ENCODE measurements at places on chromosomes 6 and 20.

DNA sequence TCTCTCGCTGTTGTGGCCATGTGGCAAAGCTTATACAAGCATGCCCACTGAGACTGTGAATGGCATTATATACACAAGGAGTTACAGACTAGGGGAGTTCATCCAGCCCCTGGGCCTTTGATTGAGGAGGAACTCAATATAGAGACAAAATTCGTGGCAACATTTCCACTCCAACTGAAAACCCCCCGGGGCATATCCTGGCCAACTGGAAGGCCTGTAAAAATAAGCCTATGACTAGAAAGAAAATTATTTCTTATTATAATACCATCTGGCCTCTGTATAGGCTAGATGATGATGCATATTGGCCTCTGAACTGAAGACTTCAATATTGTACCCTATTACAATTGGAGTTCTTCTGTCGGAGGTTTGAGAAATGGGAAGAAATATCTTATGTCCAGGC, 175.5 kb upstream of the GJE1 start:
- DNase-seq = no peak

DNA sequence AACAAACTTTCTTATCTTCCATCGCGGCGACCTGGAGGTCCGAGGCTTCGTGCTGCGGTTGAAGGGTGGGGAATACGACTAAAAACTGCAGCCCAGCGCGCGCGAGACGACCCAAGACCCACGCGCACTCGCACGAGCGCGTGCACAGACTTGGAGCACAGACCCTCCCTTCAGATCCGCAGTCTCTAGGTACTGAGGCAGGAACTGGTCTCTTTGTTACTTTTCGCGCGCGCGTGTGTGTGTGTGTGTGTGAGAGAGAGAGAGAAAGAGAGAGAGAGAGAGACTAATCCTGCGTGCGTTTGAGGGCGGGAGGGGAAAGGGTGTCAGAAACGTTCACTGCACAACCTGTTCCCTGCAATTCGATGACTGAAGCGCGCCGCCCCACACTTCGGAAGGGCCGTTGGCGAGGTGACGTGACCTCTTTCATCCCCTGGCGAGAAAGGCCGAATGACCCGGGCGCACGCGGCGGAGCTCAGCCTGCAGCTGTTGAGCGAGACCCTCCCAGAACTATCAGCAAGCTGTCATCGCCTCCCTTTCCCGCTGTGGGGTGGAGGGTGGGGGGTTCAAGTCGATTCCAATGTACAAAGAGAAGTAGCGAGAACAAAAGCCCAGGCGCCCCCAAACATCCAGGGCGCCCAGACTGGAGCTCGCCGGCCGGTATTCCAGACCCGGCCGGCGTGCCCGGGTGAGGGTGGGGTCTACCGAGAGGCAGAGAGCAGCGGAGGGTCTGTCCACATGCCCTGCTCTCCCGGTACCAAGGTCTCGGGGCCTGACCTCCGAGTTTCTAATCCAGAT, 1.5 kb upstream of the TUBB2B start:
- DNase-seq = peak; percentile 72

GRCh38 chr6:101517632-101518031, 124.1 kb downstream of the GRIK2 start:
- no peak for DNase-seq

- no peak for DNase-seq
These were observed 2.6 kb upstream of the ANKRD6 start for GRCh38 chr6:89430201-89430962.

GRCh38 chr6:71533939-71534379, 245.3 kb downstream of the OGFRL1 start:
- DNase-seq = peak; percentile 25

DNA sequence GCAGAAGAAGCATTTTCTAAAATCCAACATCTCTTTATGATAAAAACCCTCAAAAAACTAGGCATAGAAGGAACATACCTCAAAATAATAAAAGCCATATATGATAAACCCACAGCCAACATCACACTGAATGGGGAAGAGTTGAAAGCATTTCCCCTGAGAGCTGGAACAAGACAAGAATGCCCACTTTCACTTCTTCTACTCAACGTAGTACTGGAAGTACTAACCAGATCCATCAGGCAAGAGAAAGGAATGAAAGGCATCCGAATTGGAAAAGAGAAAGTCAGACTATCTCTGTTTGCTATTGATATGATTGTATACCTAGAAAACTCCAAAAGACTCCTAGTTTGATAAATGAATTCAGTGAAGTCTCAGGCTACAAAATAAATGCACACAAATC, 7.9 kb upstream of the CDK19 start:
- no peak for DNase-seq

- peak; percentile 58 for DNase-seq
These were observed 132.8 kb downstream of the TAF4 start for GRCh38 chr20:61932711-61933480.

- DNase-seq = no peak
These were observed 51.1 kb downstream of the FAM83B start for GRCh38 chr6:54897462-54898189.

DNA sequence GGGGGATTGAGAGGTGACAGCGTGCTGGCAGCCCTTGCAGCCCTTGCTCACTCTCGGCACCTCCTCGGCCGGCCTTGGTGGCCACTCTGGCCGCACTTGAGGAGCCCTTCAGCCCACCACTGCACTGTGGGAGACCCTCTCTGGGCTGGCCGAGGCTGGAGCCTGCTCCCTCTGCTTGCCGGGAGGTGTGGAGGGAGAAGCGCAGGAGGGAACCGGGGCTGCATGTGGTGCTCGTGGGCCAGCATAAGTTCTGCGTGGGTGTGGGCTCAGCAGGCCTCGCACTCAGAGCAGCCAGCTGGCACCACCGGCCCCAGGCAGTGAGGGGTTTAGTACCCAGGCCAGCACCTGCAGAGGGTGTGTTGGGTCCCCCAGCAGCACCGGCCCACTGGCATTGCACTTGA, 912.2 kb upstream of the ADGRB3 start:
- DNase-seq = no peak

DNA sequence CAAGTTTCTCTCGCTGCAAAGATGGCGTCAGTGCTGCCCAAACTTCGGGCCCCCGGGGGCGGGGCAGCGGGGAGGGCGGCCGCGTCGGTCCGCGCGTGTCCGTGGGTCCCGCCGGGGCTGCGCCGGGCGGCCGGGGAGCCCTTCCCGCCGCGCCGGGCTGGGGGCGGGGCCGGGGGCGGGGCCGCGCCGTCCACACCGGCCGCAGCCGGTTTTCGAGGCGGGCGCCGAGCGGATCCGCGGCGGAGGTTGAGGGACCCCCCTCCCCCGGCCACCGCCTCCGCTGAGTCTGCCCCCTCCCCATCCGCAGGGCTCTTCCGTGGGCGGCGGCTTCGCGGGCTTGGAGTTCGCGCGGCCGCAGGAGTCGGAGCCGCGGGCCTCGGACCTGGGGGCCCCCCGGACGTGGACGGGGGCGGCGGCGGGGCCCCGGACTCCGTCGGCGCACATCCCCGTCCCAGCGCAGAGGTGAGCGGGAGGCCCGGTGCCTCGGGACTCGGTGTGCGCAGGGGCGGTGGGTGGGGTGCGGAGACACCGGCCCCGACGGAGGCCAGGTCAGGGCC, 572 bp downstream of the SLC2A4RG start:
- peak; percentile 97 for DNase-seq

GRCh38 chr6:127031511-127031910, 87.0 kb upstream of the RSPO3 start:
- DNase-seq = no peak

- no peak for DNase-seq
These were observed 19.5 kb upstream of the SLC22A16 start for GRCh38 chr6:110495949-110496348.

DNA sequence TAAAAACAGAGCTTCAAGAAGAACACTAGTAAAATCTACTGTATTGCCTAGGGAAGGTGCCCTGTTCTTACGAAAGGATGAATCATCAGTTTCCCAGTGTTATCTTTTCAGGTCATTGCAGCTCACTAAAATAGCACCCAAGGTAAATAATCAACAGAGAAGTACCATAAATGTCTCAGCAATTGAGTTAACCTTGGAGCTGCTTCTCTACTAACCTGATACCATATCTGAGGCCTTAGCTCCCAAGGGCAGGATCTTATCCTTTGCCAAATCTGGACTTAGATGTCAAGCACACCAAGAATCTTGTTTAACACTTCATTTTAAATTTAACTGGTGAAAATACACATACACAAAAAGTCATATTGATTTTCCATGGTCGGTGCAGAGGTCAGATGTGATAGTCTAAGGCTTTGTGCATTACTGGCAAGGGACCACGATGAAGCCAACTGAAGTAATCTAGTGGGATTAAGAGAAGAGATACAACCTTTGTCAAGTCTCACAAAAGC, 81.5 kb downstream of the EDN1 start:
- no peak for DNase-seq

DNA sequence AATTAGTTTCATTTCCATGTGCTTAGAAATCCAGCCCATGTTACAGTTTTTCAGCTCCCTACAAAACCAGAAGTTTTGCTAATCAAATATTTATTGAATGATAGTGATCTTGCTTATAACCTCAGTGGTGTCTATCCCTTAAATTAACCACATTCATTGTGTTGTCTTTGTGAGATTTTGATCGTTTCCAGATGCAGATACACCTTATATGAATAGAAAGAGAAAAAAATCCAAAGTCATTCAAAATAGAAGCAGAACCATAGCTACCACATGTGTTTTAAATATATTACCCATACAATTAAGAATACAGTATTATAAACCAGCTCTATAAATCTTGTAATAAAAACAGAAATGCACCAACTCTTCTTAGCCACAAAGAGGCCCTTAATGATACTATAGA, 60.6 kb upstream of the RREB1 start:
- no peak for DNase-seq

DNA sequence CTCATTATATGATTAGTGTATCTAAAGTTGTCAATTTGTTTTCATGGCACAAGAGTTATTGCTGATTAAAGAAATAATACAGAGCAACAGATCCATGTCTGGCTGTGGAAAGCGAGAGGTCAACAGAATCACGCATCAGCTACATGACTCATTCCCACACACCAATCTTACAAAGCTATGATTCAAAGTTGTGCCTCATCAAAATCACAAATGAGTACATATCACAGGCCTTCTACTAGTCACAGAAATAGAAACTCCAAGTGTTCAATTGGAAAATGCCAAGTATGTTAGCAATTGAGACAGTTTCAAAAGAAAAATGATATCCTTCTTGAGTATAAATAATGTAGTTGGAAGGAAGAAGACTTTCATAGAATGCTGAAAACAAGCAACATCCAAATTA, 57.8 kb upstream of the NKAIN2 start:
- no peak for DNase-seq

- no peak for DNase-seq
These were observed 293.8 kb downstream of the RFPL4B start for GRCh38 chr6:112640891-112641290.

GRCh38 chr6:100050550-100050949, 56.5 kb upstream of the MCHR2 start:
- no peak for DNase-seq

GRCh38 chr20:37095108-37095598, 644 bp downstream of the RBL1 start:
- peak; percentile 33 for DNase-seq

- DNase-seq = no peak
These were observed 129.4 kb downstream of the BCAS1 start for GRCh38 chr20:53940907-53941545.

GRCh38 chr6:87808005-87808757, 106.1 kb upstream of the AKIRIN2 start:
- no peak for DNase-seq

DNA sequence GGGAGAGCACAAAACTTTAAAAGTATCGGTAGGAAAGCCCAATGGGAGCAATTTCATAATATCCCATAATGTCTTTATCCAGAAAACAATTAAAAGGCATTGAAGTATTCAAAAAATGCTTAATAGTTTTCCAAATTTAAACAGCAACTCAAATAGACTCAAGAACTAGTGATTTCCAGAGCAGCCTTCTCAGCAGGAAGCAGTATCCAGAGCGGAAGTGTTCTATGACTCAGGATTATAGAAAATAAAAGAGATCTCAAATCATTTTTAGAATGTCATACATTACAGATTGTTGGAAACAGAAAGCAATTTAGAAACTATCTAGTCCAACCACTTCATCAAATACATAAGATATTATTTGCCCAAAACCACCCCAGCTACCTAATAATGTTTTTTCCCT, 79.3 kb downstream of the COL12A1 start:
- no peak for DNase-seq
